ENCODE measurements at places on chromosomes 6 and 20.

- peak; percentile 89 for DNase-seq
These were observed 98.5 kb downstream of the HIVEP2 start for GRCh38 chr6:142846459-142846831.

- DNase-seq = no peak
These were observed 270.0 kb upstream of the ZFP64 start for GRCh38 chr20:52461582-52461981.

GRCh38 chr20:9392892-9393857 lies 121.2 kb upstream of the LAMP5 start:
- peak; percentile 71 for DNase-seq

DNA sequence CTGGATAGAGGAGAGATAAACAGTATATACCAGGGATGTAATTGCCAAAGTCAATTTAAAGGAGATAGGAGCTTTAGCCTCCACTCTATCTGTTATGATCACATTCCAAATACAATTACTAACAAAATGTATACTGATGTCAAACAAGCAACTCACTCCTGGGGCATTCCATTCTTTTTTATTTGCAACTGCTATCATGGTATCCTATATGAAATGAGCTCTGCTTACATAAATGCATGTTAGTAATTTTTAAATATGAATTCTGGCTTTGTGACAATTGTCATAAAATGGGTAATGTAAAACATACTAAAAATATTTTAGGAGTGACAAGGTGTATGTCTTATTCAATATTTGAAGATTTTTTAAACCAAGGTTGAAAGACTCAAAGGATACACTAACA lies 751.1 kb downstream of the HACE1 start:
- DNase-seq = no peak

DNA sequence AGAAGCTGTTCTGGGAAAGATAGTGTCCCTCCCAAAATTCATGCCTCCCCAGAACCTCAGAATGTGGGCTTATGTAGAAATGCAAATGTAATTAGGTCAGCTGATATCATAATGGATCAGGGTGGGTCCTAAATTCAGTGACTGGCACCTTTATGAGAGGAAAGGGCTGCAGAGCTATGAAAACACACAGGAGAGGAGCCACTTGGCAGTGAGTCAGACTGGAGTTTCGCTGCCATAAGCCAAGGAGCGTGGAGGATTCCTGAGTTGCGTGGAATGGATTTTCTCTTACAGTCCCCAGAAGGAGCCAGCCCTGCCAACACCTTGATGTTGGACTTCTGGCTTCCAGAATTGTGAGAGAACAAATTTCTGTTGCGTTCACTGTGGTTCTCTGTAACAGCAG lies 249.8 kb upstream of the PMEPA1 start:
- DNase-seq = no peak

- DNase-seq = no peak
These were observed 14.5 kb downstream of the THBS2 start for GRCh38 chr6:169239181-169239580.

GRCh38 chr6:84346372-84346771 lies 118.9 kb upstream of the CEP162 start:
- DNase-seq = no peak

DNA sequence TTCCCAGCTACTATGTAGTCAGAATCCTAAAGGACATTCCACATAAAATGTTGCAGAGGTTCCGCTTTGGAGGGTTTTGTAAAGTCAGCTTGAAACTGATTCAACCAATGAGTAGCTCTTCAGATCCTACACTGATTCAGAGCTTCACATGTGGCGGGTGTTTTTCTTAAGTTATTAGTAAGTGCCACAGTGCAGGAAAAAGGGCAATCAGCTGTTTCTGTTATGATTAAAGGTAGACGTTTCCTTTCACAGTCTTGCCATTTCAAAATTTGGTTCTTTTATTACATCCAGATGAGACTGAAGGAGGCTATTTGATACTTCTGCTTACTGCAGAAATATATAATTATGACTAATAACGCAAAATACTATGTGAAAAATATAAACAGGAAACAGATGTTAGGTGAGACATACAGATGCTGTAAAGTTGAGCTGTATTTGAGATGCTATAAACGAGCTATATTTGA lies 443.9 kb downstream of the CDKAL1 start:
- peak; percentile 78 for DNase-seq

DNA sequence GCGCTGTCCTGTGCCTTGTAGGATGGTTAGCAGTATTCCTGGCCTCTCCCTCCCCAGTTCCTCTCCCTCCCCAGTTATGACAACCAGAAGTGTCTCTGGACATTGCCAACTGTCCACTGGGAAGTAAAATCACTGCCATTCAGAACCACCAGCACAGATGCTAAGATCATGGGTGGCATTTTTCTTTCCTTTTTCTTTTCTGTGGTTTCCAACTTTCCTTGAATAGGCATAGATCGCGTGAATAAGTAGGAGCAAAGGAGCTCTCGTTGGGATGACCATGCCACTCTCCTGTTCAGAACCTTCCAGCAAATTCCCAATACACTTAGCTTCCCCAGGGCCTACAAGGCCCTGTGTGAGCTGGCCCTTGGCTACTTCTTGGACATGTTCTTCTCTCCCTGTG lies 59.0 kb downstream of the EYA2 start:
- DNase-seq = no peak

GRCh38 chr6:137829641-137830083 lies 37.4 kb upstream of the TNFAIP3 start:
- peak; percentile 53 for DNase-seq

- no peak for DNase-seq
These were observed 218.8 kb upstream of the PREP start for GRCh38 chr6:105621564-105622175.

DNA sequence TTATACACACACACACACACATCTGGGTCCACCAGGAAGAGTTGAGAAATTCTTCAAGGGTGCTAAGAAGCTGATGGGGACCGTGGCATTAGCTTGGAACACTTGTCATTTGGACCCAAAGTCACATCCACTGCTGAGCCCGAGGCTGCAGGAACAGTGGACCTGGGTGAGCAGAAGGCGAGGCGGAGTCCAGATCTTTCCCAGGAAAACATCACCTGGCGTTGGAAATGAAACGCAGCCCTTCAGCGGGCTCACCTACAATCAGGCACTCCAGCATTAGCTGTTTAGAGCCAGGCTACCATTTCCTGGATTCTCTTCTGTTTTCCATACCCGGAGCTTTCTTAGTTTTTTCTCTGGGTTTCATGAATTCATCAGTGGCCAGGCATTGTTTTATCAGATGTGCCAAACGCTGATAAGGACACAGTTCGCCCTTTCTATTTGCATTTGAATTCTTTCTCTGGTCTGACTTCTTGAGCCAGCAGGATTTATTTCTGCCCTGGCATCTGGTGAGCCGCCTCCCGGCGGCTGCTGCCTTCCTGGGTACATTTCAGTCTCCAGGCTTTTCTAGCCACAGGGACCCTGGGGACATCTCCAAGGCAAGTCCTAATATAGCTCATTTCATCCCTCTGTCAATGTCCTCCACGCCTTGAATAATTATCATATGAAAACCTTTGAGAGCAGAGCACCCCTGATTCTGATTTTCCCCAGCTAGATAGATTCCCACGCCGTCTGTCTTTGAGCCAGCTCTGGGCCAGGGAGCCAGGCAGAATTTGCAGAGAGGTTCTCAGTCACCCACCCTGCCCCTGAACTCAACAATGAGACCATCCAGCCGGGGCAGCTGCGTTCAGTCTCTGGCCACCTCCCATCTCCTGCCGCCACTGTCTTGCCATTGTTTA lies 170.9 kb downstream of the TTLL2 start:
- DNase-seq = no peak

GRCh38 chr6:26028212-26028745 lies 59.0 kb upstream of the HFE start:
- DNase-seq = no peak

- DNase-seq = no peak
These were observed 99.7 kb upstream of the ZNF217 start for GRCh38 chr20:53693262-53693871.

DNA sequence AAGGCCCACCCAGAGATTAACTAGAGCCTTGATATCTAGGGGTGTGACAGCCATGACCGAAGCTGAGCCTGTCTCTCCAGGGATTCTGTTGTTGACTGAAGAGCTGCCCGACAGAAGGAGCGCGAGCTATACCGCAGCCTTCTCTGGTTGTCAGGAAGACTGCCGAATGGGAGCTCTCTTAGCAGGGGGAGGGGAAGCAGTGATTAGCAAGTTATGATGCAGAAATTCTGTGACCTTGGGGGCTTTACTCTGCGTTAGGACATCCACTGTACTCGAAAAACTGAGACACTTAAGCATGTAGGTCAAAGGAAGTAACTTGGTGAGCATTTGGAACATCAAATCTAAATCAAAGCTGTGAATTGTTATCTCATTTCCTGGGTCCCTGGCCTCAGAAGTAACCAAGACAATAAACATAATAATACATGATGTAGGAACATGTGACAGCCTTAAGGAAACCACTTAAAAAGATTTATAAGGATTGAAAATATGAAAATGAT lies 84.7 kb downstream of the MAP3K4 start:
- no peak for DNase-seq

DNA sequence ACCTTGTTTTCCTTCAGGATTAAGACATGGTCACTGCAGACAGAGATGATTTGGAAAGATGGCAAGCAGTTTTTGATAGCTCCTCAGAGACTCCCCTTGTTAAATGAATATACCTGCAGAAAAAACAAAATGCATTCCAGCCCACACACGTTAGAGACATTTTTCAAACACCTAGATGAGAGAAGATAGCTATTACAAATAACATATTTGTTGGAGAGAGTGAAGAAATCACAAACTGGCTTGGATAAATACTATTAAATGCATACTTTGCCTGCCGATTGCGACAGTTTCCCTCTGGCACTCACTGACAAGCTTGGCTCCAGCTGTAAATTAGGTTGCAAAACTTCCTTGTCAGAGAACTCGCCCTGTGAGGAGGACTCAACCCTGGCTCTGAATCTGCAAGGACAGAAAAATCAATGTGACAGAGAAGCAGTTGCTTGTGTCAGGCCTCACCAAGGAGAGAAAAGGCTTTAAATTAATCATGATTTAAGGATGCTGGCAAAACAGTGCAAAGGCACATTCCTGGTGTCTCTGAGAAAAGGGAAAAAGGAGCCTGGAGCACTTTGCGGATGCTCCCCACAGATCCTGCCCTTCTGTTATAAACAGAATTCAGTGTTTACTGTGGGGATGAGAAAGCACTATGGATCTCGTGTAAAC lies 423.7 kb upstream of the MARCKS start:
- DNase-seq = peak; percentile 93

DNA sequence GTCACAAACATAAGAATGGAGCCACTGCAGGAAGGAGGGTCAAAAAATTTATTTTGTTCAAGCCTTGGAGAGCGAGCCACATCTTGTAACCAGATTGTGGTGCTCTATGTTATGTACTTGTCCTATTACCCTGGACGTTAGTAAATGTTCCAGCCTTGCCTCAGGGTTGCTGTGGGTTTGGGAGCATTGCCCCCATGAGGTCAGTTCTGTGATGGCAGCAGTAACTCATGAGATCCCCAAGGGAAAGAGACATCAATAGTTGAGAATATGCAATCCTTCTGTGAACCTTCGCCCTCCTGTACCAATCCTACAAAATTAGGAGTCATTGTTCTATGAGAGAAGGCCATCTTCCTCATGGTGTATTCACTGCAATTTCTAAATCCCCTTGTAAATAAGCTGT lies 16.4 kb upstream of the CFAP206 start:
- peak; percentile 35 for DNase-seq

DNA sequence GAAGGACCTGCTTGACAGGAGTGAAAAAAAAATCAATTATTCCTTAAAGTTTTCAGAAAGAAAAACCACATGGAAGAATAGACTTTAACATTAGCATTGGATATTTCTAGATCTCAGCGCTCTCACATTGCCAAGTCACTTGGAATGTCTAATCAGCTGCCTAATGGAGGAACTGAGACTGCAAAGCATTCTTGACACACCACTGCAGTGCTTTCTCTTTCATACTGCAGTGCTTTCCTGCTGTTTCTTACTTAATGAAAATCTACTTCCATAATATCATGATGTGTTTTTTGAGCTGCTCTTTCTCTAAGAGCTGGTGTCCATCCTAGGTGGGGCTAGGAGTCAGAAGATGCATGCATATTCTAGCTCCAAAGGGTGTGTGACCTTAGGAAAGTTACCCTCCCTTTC lies 20.4 kb upstream of the MCM3 start:
- DNase-seq = peak; percentile 50

DNA sequence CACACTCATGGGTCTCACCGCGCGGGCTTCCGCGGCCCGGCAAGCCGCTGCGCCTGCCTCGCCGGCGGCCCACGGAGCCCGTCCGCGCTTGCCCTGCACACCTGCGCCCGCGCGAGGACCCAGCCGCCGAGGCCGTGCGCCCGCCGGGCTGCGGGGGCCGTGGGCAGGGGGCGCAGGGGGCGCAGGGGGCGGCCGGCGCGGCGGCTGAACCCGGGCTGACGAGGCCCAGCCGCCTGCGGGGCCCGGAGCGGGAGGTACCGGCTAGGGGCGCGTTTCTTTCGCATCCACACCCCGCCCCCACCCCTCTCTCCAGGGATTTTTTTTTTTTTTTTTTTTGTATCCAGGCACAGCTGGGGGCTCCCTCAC lies 43.8 kb upstream of the OSTM1 start:
- no peak for DNase-seq

GRCh38 chr6:47059216-47059885 lies 17.2 kb upstream of the ADGRF1 start:
- no peak for DNase-seq

- DNase-seq = peak; percentile 65
These were observed at the start of gene WFDC10A for GRCh38 chr20:45629496-45630100. TSS of gene WFDC10A (plus strand) at chr20:45629739. CDS start at chr20:45629814, 75 bp downstream.

DNA sequence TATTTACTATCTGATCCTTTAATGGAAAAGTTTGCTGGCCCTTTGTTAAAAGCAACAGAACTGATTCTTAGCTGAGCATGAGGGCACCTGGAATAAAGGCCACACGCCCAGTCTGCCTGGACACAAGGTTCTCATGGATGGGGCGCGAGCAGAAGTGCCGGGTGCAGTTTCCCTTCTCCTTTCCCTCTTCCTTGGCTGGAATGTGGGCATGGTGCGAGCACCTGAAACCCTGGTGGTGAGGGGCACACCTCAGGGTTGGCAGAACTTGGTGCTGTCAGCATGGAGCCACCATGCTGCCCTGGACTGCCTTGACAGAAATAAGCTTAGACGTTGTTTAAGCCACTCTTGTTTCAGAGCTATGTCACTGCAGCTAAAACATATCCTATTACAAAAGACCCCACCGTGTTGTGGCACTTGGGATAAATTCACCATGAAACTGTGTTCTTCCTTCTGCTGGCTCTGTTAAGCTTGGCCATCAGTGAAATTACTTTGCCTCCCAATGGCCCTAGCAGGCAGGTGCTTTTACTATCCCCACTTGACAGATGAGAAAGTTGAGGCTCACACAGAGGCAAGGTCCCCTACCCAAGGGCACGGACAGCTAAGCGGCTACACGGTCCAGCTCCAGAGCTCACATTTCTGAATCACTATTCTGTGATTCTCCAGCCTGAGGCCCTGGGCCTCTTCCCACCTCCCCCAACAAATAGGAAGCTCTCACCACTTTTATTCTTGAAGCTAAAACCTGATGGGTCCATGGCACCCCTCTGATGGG lies 115.9 kb downstream of the PREX1 start:
- no peak for DNase-seq
